ENCODE measurements at places on chromosomes 3 and 15.
A peak's percentile ranks its signal among the peaks of the same experiment; 100 is the strongest.

GRCh38 chr15:36914466-36914865 lies 185.9 kb downstream of the MEIS2 start:
- DNase-seq, result no peak

- no peak for DNase-seq
These were observed 48.7 kb upstream of the LCTL start for GRCh38 chr15:66614456-66614855.

- peak; percentile 26 for DNase-seq
These were observed 219.2 kb upstream of the P2RY1 start for GRCh38 chr3:152615681-152616080.

GRCh38 chr15:100959066-100960050 lies 40.2 kb downstream of the LRRK1 start:
- no peak for DNase-seq

DNA sequence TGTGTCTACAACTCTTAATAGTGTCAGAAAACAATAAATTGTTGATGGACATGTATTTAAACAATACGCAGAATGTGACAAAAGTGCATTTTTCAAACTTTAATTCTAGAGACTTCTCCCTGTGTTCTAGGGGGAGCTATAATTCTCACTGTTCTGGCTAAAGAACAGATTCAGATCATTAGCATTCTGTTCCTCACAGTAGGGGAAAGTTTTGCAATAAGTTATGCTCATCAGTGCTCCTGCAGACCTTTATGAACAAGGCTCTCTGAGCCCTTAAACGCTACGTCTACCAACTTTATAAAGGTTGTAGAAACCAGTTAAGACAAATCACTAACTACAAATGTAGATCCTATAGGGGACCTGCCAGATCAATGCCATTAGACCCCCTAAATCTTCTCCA lies 444.2 kb downstream of the SQOR start:
- no peak for DNase-seq

Measured in RPMI8226 (cell line).